ENCODE measurements at places on chromosomes 1 and 21.

DNA sequence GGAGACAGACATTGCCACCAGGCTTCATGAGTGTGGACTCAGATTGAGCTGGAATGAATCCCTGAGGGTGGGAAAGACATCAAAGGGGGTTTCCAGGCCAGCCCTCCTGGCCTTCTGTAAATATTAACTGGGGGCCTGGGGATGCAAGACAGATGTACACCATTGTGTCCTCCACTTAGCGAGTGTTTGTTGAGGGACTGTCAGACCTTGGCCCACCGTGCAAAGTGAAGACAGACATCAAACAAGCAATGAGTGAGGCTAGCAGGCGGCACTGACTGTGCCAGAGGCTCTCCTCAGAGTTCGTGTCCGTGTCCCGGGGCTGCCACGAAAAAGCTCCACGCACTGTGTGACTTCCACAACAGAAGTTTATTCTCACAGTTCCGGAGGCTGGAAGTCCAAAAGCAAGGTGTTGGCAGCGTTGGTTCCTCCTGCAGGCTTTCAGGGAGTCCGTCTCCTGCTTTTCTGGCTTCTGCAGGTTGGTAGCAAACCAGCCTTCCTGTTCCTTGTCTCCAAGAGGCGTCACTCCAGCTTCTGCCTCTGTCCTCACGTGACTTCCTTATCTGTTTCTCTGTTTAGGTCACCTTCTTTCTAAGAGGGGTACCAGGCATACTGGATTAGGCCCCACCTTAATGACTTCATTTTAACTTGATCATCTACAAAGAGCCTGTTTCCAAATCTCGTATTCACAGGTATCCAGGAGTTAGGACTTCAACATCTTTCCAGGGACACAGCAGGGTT is 59.1 kb downstream of the DISP3 start:
- DNase-seq = no peak

GRCh38 chr21:33932731-33933130 is 17.1 kb upstream of the ATP5PO start:
- DNase-seq = no peak

DNA sequence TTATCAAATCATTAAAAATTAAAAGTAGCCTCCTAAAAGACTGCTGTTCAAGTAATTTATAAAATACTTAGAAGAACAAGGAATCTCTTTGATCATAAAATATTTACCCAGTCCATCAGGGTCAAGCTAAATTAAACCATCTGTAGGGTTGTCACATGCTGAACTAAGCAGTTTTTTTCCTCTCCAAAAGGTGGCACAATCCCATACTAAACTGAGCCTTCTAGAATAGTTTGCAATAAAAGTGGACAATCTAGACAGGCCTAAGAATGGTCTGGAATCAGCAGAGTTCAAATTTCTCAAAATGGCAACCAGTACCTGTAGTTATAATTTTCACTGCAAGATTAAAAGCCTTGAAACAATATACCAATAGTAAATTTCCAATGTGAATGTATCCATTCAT is 194.8 kb downstream of the EIF4G3 start:
- peak; percentile 12 for DNase-seq

DNA sequence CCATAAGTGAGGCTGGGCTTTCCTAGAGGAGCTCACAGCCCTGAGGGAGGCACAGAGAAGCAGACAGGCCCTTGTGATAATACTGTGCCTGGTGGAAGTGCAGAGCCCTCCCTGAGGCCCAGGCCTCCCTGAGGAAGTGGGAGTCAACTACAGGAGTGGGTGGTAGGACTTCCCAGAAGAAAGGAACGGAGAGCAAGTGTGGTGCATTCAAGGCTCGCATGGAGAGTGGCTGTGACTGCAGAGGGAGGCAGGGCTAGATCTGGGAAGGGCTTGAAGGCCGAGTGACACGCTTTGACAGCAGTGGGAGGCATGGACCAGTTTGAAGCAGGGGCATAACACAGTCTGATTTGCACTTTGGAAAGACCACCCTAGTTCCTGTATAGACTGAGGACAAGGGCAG is 37.3 kb downstream of the AZIN2 start:
- no peak for DNase-seq

DNA sequence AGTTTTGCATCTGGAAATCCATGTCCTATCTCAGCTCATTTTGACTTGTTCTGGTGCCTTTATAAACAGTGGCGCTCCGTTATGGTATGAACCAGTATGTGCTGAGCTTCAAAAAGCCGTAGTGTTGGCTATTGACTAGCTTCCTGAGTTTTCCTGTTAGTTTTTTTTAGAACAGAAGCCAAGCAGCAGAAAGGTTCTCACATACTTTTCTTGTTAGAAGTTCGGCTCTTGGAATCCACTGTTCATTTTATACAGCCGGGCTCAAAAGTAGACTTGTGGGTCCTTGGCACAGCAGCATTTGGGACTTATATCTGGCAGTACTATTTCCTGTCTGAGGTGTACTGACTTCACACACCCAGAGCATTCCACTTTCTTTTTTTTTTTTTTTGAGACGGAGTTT is 63.8 kb downstream of the TBCE start:
- no peak for DNase-seq

DNA sequence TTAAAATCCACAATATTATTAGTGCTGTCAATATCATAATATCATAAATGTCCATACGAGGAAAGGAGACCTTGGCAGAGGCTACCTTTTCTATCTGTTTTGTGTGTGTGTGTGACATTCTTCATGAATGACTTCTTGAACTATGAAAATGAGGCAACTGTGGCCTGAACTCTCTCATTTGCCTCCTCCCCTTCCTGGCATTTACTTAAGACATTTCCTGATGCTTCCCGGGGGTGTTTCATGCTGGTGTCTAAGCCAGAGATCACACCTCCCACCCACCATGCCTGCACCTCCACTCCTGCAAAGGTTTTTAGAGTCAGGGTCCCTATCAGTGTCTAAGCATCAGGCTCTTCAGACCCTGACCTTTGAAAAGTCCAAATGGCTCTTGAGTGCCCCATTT is 420.9 kb downstream of the KIF26B start:
- no peak for DNase-seq

DNA sequence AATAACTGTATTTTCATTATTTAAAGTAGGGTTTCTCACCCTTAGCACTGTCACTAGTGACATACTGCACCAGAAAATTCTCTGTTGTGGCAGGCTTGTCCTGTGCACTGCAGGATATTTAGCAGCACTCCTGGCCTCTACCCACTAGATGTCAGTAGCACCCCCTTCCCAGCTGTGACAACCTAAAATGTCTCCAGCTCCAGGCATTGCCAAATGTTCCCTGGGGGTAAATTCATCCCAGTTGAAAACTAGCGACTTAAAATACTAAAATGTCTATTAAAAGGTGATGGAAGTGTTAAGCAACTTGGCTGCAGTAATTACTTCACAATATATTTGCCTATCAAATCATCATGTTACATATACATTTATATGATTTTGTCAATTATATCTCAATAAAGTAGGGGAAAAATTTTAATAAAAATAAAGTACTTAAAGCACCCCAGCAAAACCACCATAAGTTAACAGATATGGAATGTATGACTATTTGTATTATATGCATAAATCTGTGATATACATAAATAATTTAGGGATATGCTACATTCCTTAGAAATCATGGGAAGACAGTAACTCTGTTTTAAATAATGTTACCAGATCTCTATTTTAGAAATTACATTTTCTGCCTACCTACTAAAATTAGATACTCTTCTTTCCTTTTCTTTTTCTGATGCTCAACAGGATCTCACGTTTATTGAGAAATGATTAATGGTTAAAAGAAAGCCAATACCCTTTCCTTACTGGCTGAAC is 74.6 kb downstream of the ARID4B start:
- DNase-seq = peak; percentile 27

- no peak for DNase-seq
Measured at GRCh38 chr1:43331688-43332087, 5.9 kb upstream of the MPL start.

GRCh38 chr1:39128959-39129358 is 75.5 kb upstream of the MACF1 start:
- DNase-seq = no peak

DNA sequence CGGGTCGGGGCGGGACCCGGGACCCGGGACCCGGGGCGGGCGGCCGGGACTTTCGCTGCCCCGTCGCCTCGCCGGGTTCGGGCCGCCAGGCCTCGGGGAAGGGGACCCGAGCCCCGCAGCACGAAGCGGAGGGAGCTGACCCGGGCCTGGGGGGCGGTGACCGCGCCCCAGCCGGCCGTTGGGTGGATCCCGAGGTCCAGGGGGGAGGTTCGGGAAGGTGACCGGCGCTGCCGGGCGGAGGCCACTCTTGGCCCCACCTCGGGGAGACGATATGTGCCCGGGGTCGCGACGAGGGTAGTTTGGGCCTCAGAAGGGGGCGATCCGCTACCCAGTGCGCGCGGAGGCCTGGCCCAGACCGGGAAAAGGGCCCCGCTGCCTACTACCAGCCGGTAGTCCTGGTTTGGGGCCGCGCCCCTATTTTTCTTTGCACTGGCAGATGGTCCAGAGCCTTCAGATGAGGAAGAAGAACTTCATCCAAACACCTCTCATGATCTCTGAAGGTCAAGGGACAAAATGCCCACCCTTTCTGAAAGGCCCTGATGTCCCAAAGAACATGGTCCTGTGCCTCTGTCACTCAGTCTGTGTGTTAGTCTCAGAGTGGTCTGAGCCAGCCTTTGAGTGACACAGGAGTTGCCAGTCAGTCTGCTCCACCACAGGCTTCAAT is 766 bp downstream of the AGO4 start:
- peak; percentile 4 for DNase-seq

- no peak for DNase-seq
Measured at GRCh38 chr1:74596717-74597116, 76.9 kb downstream of the ERICH3 start.

GRCh38 chr1:145892486-145893087 is 6.9 kb upstream of the ANKRD35 start:
- no peak for DNase-seq
